ENCODE measurements at places on chromosomes 2 and 18. TPM values are rescaled to one million over a fixed set of nuclear protein-coding genes. Genes with fewer than 3 reads are reported as not detected.

- no peak overlapping the region for H3K4me3 ChIP-seq
- H3K4me1 ChIP-seq = peaks cover 4% of the 10 kb centered on the region
- no peak overlapping the region for H3K27ac ChIP-seq
- H3K27me3 ChIP-seq = no peaks in the 10 kb centered on the region
These were observed 13.5 kb upstream of the DARS1 start for GRCh38 chr2:135998879-135999278.

- DNase-seq = no peak
- no peaks in the 10 kb centered on the region for H3K27me3 ChIP-seq
- H3K36me3 ChIP-seq = no peaks in the 10 kb centered on the region
These were observed 124.0 kb upstream of the CAVIN2 start for GRCh38 chr2:191970867-191971266.

DNA sequence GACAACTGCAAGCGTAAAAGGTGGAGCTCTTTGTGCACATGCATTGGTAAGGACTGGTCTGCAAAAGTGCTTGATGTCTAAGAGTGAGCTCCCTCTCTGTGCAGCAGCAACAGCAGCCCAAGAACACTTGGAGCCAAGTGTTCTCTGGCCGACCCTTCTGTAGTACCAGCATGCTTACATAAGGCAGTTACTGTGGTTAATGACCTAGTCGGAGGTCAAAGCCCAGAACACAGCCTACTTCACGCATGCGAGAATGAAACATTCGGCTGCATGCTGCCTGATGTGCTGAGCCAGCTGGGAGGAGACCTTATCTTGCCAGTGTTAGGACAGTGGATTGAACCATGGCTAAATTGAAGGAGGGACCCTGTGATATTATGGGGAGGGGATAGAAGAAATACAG lies 21.3 kb downstream of the NCAPH start:
- H3K36me3 ChIP-seq = peaks cover 59% of the 10 kb centered on the region
- H3K27ac ChIP-seq = no peak overlapping the region
- no peak for DNase-seq
- H3K27me3 ChIP-seq = no peaks in the 10 kb centered on the region
- no peak overlapping the region for H3K4me3 ChIP-seq
- H3K4me1 ChIP-seq = no peaks in the 10 kb centered on the region

DNA sequence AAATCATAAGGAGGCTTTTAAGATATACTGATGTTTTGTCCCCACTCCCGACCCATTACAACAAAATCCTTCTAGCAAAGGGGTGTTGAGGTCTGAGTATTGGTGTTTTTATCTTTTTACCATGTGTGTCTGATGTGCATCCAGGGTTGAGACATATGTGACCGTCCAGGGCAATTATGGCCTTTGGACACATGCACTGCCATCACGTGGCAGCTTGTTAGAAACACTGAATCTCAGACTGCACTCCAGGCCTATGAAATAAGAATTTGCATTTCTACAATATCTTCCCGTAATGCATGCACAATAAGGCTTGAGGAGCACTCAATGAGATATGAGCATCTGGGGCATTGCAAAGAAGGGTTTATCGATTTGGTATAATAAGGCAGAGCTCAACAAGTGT lies 235.1 kb upstream of the ZNF804A start:
- no peaks in the 10 kb centered on the region for H3K36me3 ChIP-seq
- H3K4me1 ChIP-seq = no peaks in the 10 kb centered on the region
- no peak overlapping the region for H3K4me3 ChIP-seq
- no peak overlapping the region for H3K27ac ChIP-seq
- no peaks in the 10 kb centered on the region for H3K27me3 ChIP-seq

DNA sequence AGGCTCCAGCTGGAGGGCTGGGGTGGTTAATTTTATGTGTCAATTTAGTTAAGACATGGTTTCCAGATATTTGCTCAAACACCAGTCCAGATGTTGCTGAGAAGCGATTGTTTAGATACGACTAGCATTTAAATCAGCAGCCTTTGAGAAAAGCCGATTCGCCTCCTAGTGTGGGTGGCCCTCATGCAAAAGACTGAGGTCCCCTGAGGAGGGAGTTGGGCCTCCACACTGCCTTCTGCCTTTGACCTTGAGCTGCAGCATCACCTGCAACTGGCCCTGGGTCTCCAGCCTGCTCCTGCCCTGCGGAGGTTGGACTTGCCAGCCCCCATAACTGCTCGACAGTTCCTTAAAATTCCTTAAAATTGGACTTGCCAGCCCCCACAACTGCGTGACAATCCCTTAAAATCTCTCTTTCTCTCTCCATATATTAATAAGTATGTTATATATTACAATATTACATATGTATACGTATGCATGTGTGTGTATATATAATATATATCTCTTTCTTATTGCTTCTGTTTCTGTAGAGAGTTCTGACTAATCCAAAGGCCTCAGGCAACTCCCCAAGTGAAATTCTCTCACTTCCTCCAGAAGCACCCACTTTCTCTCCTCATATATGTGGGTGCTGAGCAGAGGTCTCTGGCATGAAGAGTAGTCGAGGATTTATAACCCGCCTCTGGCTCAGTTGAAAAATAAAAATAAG lies 14.4 kb downstream of the FBLN7 start:
- H3K4me1 ChIP-seq = no peaks in the 10 kb centered on the region
- no peak for DNase-seq
- no peaks in the 10 kb centered on the region for H3K27me3 ChIP-seq
- H3K36me3 ChIP-seq = no peaks in the 10 kb centered on the region
- no peak overlapping the region for H3K27ac ChIP-seq
- H3K4me3 ChIP-seq = no peak overlapping the region

GRCh38 chr2:121334581-121335293 lies 49.7 kb upstream of the TFCP2L1 start:
- no peak overlapping the region for H3K27ac ChIP-seq
- peaks cover 3% of the 10 kb centered on the region for H3K36me3 ChIP-seq
- no peaks in the 10 kb centered on the region for H3K4me1 ChIP-seq
- no peaks in the 10 kb centered on the region for H3K27me3 ChIP-seq

DNA sequence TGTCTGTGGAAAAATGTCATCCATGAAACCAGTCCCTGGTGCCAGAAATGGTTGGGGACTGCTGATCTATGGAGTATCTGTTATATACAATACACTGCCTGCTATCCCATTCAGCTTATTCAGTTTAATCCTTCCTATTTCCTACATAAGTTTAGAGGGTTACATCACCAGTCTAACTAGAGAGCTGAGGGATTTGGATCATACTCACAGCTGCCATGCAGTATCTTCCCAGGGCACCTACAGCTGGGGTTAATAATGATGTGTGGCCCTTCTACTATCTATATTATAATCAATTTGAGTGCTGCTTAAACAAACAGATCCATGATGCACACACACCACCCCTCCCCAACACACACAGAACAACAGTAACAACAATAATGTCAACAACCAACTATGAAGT lies 524.0 kb downstream of the LRRTM4 start:
- no peak overlapping the region for H3K27ac ChIP-seq
- H3K36me3 ChIP-seq = no peaks in the 10 kb centered on the region
- H3K4me3 ChIP-seq = no peak overlapping the region
- H3K27me3 ChIP-seq = no peaks in the 10 kb centered on the region
- H3K4me1 ChIP-seq = no peaks in the 10 kb centered on the region

GRCh38 chr2:202808754-202809153 lies 62.8 kb downstream of the ICA1L start:
- no peaks in the 10 kb centered on the region for H3K4me1 ChIP-seq
- H3K27me3 ChIP-seq = no peaks in the 10 kb centered on the region
- H3K27ac ChIP-seq = no peak overlapping the region
- H3K36me3 ChIP-seq = no peaks in the 10 kb centered on the region
- no peak for DNase-seq

The NEB gene
- 2.6 TPM for total RNA-seq

The HOXD3 gene
- not detected for total RNA-seq

- H3K36me3 ChIP-seq = no peaks in the 10 kb centered on the region
- H3K4me1 ChIP-seq = no peaks in the 10 kb centered on the region
- no peaks in the 10 kb centered on the region for H3K27me3 ChIP-seq
- H3K27ac ChIP-seq = no peak overlapping the region
- no peak for DNase-seq
- H3K4me3 ChIP-seq = no peak overlapping the region
These were observed 5.4 kb upstream of the KCNJ13 start for GRCh38 chr2:232781765-232782164.

The DOK1 gene
- 14.3 TPM for total RNA-seq

GRCh38 chr2:27148801-27149439 lies at the start of gene TCF23:
TSS of gene TCF23 (plus strand) at chr2:27149004. CDS start at chr2:27149134, 130 bp downstream.
- DNase-seq = no peak
- H3K4me1 ChIP-seq = no peaks in the 10 kb centered on the region
- no peaks in the 10 kb centered on the region for H3K36me3 ChIP-seq
- H3K4me3 ChIP-seq = no peak within 1 kb of the TSS
- H3K27me3 ChIP-seq = no peaks in the 10 kb centered on the region

DNA sequence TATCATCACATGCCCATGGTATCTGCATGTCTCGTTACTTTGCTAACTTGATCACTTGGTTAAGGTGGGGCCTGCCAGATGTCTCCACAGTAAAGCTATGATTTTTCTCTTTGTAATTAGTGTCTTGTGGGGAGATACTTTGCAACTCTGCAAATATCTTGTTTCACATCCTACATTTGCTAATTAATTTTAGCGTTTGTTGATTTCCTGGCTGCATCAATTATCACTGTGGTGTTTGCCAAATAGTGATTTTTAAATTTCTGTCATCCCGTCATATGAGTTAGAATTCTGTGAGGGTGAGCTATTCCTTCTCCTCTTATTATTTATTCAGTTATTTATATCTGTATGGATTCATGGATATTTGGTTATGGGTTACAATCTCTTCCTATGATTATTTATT lies 161.4 kb downstream of the FMNL2 start:
- H3K27me3 ChIP-seq = no peaks in the 10 kb centered on the region
- H3K36me3 ChIP-seq = no peaks in the 10 kb centered on the region
- peaks cover 14% of the 10 kb centered on the region for H3K4me1 ChIP-seq
- no peak for DNase-seq

GRCh38 chr2:38315707-38316333 lies 61.3 kb downstream of the ATL2 start:
- H3K4me1 ChIP-seq = no peaks in the 10 kb centered on the region
- no peaks in the 10 kb centered on the region for H3K27me3 ChIP-seq
- DNase-seq = no peak

GRCh38 chr2:95060446-95061118 lies 35.1 kb downstream of the MAL start:
- H3K4me3 ChIP-seq = no peak overlapping the region
- H3K27me3 ChIP-seq = no peaks in the 10 kb centered on the region
- H3K36me3 ChIP-seq = no peaks in the 10 kb centered on the region
- no peaks in the 10 kb centered on the region for H3K4me1 ChIP-seq
- no peak for DNase-seq

Measured in H1 (cell line).